ENCODE measurements at places on chromosomes 1 and 21. TPM values are rescaled to one million over a fixed set of nuclear protein-coding genes. Genes with fewer than 3 reads are reported as not detected.

DNMT3L gene
- total RNA-seq: not detected

DPT gene
- total RNA-seq: not detected

CELA3A gene
- 2.6 TPM for total RNA-seq

IL22RA1 gene
- total RNA-seq: not detected

AGO4 gene
- 12.7 TPM for total RNA-seq

FRRS1 gene
- 5.6 TPM for total RNA-seq

FAM78B gene
- not detected for total RNA-seq

HSD3B2 gene
- total RNA-seq: not detected

OR2T11 gene
- not detected for total RNA-seq

KCNQ4 gene
- 152 TPM for total RNA-seq

TTLL7 gene
- total RNA-seq: 41.0 TPM

DPM3 gene
- 90.0 TPM for total RNA-seq

AGRN gene
- total RNA-seq: 171 TPM

IQCC gene
- 2.3 TPM for total RNA-seq

SMG5 gene
- total RNA-seq: 104 TPM

LRRC41 gene
- 104 TPM for total RNA-seq

BATF3 gene
- 0.94 TPM for total RNA-seq

RAB42 gene
- 1.2 TPM for total RNA-seq

ODR4 gene
- 15.3 TPM for total RNA-seq

HPDL gene
- total RNA-seq: not detected

ACOT11 gene
- 59.2 TPM for total RNA-seq

FAM163A gene
- not detected for total RNA-seq

HTR1D gene
- total RNA-seq: 0.19 TPM

HSPA6 gene
- not detected for total RNA-seq

LDLRAD1 gene
- not detected for total RNA-seq

DNALI1 gene
- total RNA-seq: 35.9 TPM

CD84 gene
- not detected for total RNA-seq

GJA8 gene
- not detected for total RNA-seq

SH2D1B gene
- not detected for total RNA-seq

SLC44A5 gene
- total RNA-seq: 0.10 TPM

DNASE2B gene
- total RNA-seq: not detected

Data from myocyte (in vitro differentiated cells).